Endothelial cell (in vitro differentiated cells): ENCODE measurements at places on chromosomes 6 and 20. TPM values are rescaled to one million over a fixed set of nuclear protein-coding genes. Genes with fewer than 3 reads are reported as not detected.

The VGLL2 gene
- total RNA-seq, result 0.77 TPM

GRCh38 chr20:4073852-4074741 lies 58.7 kb upstream of the RNF24 start:
- no peak for DNase-seq

DNA sequence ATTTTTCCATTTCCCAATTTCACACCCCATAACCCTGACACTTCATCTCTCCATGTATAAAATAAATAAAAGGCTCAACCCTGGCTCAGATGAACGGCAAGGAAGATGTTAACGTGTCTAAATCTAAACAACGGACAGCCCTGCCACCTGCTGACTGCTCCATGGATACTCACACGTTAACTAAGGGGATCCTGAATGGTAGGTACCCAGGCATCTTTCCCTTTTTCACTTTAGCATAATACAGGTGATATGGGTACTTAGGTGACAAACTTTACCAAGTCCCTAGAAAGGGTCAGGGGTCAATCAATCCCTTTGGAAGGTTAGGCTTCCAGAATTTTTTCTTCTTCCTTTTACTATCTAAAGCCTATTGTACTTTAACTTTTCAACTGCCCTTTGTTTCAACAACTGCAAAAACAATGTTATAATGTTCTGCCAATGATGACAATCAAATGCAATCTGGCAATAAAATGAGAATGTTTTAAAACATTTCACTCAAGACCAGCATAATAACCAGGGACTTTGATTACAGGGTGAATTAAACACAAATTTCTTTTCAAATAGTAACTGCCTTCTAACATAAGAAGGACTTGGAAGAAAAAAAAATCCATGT lies 52.4 kb upstream of the IPCEF1 start:
- no peak for DNase-seq

DNA sequence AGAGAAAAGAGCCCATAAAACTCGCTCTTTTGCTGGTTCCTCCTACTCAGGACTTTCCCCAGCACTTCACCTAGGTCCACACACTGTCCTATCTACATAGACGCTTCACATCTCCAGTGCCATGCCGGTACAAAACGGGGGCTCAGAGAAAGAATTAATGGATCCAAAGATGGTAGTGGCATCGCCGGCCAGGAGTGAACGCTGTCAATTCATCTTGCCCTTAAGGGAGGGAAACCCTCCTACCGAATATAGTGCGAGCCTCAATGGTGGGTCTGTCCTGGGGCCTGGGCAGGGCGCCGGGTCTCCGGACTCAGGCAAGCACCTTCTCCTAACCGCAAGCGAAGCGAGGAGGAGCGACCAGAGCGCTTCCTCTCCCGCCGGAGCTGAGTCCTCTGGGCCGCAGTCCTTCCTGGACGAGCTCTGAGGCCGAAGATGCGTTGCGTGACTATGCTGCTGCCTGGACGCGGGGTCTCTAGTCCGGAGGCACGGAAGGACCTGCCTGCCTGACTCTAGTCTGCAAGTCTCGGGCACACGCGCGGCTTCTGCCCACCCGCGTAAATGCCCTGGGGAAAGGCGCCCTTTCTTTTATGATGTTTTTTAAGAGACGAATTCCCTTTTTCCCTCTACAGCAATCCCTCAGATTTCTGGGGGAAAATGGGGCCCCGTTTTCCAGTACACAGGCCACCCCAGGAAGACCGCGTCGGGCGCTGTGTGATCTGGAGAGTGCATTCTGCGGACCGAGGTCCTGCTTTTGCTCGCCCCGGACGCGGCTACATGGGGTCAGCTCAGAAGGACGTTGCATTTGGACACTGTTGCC lies 100.1 kb upstream of the PRDM1 start:
- DNase-seq, result no peak

The RRAGD gene
- 9.8 TPM for total RNA-seq
